ENCODE measurements at places on chromosomes 12 and 14. TPM values are rescaled to one million over a fixed set of nuclear protein-coding genes. Genes with fewer than 3 reads are reported as not detected.

- no peak for DNase-seq
- H3K4me3 ChIP-seq = no peak overlapping the region
- no peak overlapping the region for H3K27ac ChIP-seq
Measured at GRCh38 chr12:105939181-105939721, 199.5 kb downstream of the NUAK1 start.

DNA sequence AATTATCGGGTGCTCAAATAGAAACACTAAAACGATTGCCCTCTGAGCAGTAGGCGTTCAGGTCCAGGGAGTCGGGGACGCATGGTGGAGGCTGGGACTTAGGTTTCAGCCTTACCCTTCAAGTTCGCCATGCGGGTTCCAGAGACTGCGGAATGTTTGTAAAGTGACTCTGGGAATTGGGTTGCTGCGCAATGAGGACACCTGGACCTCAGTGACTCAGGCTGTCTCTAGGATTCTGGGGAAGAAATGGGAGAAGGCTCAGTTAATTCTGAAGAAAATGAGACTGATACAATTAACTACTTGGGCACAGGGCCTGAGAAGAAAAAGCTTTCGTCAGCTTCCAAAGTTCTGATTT lies 1.1 kb downstream of the LGALS3 start:
- no peak for DNase-seq
- no peaks in the 10 kb centered on the region for H3K36me3 ChIP-seq
- peak overlapping the region; percentile 83 for H3K4me3 ChIP-seq
- H3K27ac ChIP-seq = peak overlapping the region; percentile 81
- peaks cover 15% of the 10 kb centered on the region for H3K4me1 ChIP-seq

DNA sequence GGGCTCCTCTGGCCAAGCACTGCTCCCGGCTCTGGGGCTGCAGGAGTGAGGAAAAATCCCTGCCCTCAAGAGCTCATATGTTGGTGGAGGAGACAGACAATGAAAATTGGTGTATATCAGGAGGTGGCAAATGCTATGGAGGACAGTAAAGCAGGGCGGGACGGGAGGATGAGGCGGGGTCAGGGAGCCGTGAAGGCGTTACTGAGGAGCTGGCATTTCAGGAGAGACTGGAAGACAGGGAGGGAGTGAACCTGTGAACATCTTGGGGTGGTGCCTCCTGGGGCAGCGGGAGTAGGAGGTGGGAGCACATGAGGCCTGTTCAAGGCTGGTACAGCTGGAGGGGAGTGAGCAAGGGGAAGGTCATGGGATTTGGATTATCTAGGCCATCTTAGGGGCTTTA lies 26.6 kb downstream of the TSPAN9 start:
- H3K36me3 ChIP-seq = no peaks in the 10 kb centered on the region
- no peak for DNase-seq
- no peak overlapping the region for H3K4me3 ChIP-seq
- no peaks in the 10 kb centered on the region for H3K4me1 ChIP-seq
- H3K27ac ChIP-seq = no peak overlapping the region
- H3K27me3 ChIP-seq = no peaks in the 10 kb centered on the region

- H3K27me3 ChIP-seq = no peaks in the 10 kb centered on the region
- peaks cover 68% of the 10 kb centered on the region for H3K4me1 ChIP-seq
- no peak overlapping the region for H3K4me3 ChIP-seq
- H3K36me3 ChIP-seq = no peaks in the 10 kb centered on the region
Measured at GRCh38 chr14:103512701-103513611, 9.7 kb downstream of the CKB start.

GRCh38 chr14:99670361-99671234 lies 13.5 kb upstream of the CYP46A1 start:
- no peak overlapping the region for H3K27ac ChIP-seq
- H3K4me3 ChIP-seq = no peak overlapping the region
- peaks cover 3% of the 10 kb centered on the region for H3K27me3 ChIP-seq
- no peaks in the 10 kb centered on the region for H3K36me3 ChIP-seq

- no peak for DNase-seq
- no peaks in the 10 kb centered on the region for H3K27me3 ChIP-seq
- no peaks in the 10 kb centered on the region for H3K4me1 ChIP-seq
- H3K27ac ChIP-seq = no peak overlapping the region
- no peak overlapping the region for H3K4me3 ChIP-seq
Measured at GRCh38 chr12:82326905-82327503, 31.2 kb downstream of the CCDC59 start.

- peaks cover 14% of the 10 kb centered on the region for H3K36me3 ChIP-seq
- H3K27me3 ChIP-seq = no peaks in the 10 kb centered on the region
- no peak overlapping the region for H3K27ac ChIP-seq
- DNase-seq = no peak
Measured at GRCh38 chr12:50806176-50806575, 36.5 kb upstream of the TMPRSS12 start.

PTPN6 gene
- 21.7 TPM for total RNA-seq

TAS2R9 gene
- not detected for total RNA-seq

CABP1 gene
- total RNA-seq = not detected

GRCh38 chr12:47312147-47312546 lies 232.4 kb upstream of the AMIGO2 start:
- H3K4me1 ChIP-seq = no peaks in the 10 kb centered on the region
- no peaks in the 10 kb centered on the region for H3K27me3 ChIP-seq
- DNase-seq = no peak
- no peak overlapping the region for H3K27ac ChIP-seq
- no peaks in the 10 kb centered on the region for H3K36me3 ChIP-seq

GNPTAB gene
- 35.2 TPM for total RNA-seq

GRCh38 chr12:42332301-42333285 lies 6.6 kb downstream of the PPHLN1 start:
- H3K27ac ChIP-seq = no peak overlapping the region
- peaks cover 5% of the 10 kb centered on the region for H3K4me1 ChIP-seq
- H3K4me3 ChIP-seq = no peak overlapping the region

All from thyroid gland (tissue), 4 donors.